Activated T-cell treated with anti-CD3 and anti-CD28 coated beads for 1 hour (primary cell): ENCODE measurements at places on chromosomes 7 and 10.
A peak's percentile ranks its signal among the peaks of the same experiment; 100 is the strongest.

DNA sequence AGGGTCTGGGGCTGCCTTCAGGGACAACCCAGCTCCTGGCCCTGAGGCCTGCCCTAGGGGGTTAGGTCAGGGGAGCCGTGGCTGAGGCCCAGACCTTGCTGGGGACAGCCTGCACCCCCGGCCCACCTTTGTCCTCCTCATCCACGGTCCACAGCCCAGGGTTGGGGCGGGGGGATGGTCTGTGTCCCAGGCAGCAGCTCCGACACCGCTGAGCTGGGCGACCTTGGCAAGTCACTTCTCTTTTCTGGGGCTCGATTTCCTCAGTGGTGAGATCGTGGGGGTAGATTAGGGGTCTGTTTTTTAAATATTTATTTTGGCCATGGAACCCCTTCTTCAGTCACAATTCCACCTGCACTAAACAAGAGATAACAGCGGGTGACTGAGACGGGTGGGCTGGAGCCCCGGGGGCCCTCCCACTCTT lies 30.9 kb downstream of the DNAJB12 start:
- DNase-seq = no peak

DNA sequence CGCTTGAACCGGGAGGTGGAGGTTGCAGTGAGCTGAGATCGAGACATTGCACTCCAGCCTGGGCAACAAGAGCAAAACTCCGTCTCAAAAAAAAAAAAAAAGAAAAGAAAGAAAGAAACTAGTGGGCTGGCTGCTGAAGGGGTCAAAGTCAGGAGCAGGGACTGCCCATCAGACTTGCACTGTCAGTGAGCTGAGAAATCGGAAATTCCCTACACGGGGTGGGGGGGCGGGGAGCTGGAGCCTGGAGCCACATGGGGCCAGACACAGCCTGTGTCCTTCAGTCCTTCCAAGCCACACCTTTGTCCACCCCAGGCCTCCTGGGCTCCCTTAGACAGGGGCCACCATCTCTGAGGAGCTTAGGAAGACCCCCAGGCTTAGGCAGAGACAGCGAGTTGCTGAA lies 34.5 kb downstream of the SRRM3 start:
- no peak for DNase-seq

- no peak for DNase-seq
These were observed 11.8 kb upstream of the RRP12 start for GRCh38 chr10:97412891-97413304.

GRCh38 chr10:104123397-104123796 lies 1.4 kb downstream of the SFR1 start:
- no peak for DNase-seq

- no peak for DNase-seq
These were observed 59.5 kb downstream of the FZD1 start for GRCh38 chr7:91323626-91324158.

- no peak for DNase-seq
These were observed 83.5 kb downstream of the ZNF777 start for GRCh38 chr7:149377386-149377785.

- peak; percentile 92 for DNase-seq
These were observed 5.1 kb downstream of the COMTD1 start for GRCh38 chr10:75230600-75231038.

GRCh38 chr7:5139998-5140397 lies 50.0 kb upstream of the WIPI2 start:
- DNase-seq = no peak

DNA sequence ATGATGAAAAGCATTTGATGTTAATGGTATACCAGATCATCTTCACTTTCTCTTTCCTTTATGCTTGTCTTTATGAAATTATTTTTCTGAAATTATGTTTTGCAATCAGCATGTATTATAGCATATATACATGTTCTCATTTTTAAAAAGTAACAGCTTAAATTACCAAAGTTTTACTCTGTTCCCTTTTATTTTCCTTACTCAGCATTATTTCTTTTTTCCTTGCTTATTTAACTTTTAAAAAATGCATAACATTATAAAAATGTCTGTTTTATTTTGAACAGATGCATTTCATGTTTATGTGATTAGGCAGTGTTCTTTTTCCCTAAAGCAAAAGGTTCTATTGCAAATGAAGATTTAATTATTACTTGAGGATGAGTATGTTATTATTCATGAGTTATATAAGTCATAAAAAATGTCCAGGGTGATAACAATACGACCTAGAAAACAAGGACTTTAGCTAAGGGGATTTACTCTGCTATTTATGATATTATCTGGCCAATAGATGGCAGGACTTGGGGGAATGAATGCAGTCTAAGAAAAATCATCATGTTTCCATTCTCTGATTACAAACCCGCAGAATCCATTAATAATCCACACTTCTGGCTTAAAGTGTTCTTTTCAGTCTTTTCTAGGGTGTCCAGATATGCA lies 38.5 kb downstream of the CABCOCO1 start:
- DNase-seq = no peak

DNA sequence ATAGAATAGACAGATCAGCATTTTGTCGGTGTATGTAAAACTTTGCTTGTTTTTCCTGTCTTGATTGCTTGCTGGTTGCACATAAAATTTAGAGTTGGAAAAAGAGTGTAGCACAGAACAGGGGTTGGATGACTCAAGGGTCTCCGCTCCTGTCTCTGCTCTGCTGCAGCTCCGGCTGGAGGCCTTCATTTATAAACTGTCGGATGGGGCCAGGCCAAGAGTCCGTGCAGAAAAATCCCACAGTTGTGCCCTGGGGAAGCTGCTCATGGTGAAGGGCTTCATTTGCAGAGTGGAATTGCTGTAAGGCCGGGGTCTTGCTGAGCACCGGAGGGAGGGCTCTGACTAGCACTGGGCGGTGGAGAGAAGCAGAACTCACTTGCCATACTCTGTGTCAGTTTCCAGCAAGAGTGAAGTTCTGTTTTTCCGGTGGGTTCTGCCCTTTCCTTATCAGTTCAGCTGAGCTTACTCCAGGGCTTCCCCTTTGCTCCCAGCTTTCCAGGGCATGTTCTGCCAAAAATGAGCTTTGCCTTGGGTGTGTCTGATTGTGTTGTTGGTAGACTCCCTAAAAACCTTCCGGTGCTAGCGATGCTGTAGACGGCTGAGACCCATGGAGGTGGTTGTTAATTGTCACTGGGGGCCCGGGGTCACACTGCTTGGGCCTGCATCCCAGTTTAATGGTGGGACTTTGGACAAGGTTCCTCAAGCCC lies 67.2 kb downstream of the CAMK1D start:
- no peak for DNase-seq

GRCh38 chr10:48625826-48626134 lies 20.9 kb upstream of the ARHGAP22 start:
- DNase-seq = no peak

- no peak for DNase-seq
These were observed 4.3 kb upstream of the LAMB1 start for GRCh38 chr7:108007261-108007660.

GRCh38 chr10:5843686-5844344 lies 30.6 kb upstream of the GDI2 start:
- DNase-seq = no peak

GRCh38 chr10:112248584-112249295 lies 34.5 kb upstream of the TECTB start:
- no peak for DNase-seq

GRCh38 chr10:42975005-42975493 lies 101.8 kb upstream of the RET start:
- DNase-seq = no peak

- DNase-seq = no peak
These were observed 262.6 kb upstream of the CXCL12 start for GRCh38 chr10:44647473-44647872.

DNA sequence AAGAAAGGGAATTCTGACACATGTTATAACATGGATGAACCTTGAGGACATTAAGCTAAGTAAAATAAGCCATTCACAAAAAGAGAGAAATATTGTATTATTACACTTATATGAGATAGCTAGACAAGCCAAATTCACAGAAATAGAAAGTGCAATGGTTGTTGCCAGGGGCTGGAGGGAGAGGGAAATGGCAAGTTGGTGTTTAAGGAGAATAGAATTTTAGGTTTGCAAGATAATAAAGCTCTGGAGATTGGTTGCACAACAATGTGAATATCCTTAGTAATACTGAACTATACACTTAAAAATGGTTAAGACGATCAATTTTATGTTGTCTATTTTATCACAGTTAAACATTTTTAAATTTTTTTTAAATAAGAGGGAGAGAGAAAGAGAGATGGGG lies 25.0 kb upstream of the ADD3 start:
- no peak for DNase-seq

DNA sequence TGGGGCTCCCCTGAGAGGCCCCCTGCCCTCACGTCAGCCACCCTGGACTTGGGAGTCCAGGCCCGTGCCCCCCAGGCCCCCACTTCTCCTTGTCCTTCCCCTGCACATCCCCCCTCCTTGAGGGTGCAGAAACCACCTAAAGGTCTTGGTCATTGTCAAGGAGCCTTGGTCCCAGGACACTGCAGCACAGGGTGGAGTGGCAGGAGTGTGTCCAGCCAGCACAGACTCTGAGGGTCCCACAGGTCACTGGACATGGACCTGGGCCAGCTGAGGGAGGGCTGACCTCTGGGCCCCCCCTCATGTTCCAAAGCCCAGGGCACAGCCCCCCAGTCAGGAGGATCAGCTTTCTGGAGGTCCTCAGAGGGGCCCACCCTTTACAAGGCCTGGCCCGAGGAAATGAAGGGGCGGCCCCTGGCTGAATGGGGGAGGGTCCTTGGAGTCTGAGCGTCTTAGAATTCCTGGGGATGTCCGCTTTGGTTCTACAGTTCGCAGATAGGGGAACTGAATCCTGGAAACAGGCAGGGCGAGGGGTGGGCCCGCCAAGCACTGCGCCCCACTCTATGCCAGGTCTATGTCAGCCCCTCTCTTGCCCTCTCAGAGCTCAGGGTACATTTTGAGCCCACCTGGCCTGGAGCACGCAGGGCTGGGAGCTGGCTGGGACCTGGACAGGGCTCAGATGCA lies 54.0 kb downstream of the PWWP2B start:
- no peak for DNase-seq

- DNase-seq = no peak
These were observed 337.4 kb downstream of the CRPPA start for GRCh38 chr7:16083931-16084330.

DNA sequence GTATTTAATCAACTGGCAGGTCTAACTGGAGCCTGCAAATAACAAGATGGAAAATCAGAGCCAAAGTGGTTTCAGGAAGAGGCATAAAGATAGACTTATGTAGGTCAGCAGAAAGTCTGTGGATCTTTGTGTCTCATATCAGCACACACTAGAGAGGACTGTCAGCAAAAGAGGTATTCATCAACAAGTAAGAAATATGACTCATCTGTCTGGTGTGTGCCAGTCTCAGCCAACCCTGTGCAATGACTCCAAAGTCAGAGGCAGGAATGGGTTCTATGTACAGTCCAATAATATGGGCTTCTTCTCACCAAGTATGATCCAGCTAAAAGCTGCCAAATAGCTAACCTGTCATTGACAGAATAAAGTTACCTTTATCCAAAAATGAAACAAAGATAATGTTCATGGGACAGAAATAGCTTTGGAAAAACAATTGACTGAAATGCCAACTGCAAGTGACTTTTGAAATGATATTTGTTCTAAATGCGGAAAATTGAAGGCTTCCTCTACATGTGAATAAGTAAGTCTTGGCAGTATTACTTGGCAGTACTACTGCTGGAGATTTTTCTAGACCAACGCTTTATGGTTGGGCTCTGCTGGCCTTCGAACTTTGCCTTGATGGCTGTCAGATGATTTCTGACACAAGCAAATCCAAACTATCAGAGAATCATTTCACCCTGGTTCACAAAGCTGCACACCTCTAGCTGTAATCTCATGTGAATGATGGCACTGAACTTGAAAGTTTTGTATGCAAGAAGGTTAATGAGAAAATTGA lies 272.3 kb upstream of the SEMA3C start:
- no peak for DNase-seq

GRCh38 chr7:44981035-44981706 lies 2.4 kb upstream of the MYO1G start:
- no peak for DNase-seq

DNA sequence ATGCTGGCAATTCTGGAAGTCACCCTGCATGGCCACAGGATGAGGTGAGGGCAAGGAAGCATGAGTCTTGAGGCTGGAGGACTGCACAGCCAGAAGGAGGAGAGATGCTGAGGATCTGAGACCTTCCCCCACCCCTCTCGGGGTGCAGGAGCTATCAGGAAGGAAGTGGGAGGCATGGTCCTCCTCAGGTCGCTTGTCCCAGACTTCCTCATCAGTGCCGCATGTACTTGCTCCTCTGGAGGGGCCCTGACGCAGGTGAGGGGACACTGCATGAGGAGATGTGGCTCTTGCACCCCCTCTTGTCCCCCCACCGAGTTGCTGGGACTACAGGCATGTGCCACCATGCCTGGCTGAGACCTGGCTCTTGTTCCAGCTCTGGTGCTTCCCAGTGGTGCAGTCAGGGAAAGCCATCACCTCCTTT lies 5.7 kb upstream of the ZMIZ1 start:
- DNase-seq = no peak

GRCh38 chr7:82925331-82925730 lies 237.4 kb downstream of the PCLO start:
- no peak for DNase-seq

- DNase-seq = no peak
These were observed 161.5 kb downstream of the FGFR2 start for GRCh38 chr10:121436630-121437341.

DNA sequence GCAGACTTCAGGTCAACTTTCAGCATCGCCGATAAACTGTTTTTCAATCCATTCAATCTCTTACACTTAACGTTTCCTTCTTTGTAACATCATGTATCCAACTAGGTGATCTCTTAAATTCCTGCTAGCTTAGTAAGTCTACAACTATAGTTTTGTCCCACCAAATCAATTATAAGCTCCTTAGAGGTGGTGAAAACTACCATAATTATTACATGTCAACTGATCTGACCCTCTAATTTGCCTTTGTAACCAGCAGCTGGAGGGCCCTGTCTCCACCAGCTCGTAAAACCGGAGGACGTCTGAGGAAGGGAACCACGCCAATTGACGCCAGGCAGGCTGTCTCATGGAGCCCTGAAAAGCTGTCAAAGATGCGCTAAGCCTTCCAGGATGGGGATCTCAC lies 113.4 kb downstream of the ABCC2 start:
- no peak for DNase-seq

GRCh38 chr10:91006752-91007346 lies 86.0 kb upstream of the ANKRD1 start:
- no peak for DNase-seq

GRCh38 chr7:7681191-7681935 lies 37.0 kb downstream of the RPA3 start:
- peak; percentile 8 for DNase-seq
